ENCODE measurements at places on chromosomes 2 and 18.

DNA sequence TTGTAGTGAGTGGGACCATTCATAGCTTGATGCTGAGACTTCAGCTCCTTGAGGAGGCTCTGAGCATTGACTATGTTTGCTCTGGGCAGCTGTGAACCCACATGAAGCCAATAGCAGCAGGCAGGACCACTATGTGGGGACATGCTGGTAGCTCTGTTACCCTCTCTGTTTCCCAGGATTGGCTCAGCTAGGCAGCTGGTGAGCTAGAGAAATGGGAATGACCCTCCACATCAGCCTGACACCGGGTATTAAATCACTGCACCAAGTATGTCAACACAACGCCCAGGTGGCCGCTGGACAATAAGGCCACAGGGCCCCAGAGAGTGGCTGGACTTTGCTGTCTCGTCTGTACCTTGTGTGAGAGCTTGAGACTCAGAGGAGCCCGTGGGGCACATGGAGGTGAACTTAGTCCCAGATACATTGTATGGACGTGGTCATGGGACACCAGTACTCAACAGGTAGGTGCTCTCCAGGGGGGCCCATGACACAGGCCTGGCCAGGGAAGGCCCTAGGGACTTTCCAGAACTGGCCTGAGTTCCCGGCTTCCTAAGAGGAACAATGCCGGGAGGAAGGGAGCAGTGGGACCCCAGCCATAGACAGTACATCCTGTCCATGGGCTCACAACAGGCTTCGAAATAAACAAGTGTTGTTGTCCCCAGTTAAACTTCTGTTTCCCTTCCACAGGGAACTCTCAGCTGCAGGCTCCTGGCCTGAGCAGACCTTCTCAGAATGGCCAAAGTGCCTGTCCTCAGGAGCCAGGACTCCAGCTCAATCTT lies 35.2 kb downstream of the HS1BP3 start:
- no peak for DNase-seq

DNA sequence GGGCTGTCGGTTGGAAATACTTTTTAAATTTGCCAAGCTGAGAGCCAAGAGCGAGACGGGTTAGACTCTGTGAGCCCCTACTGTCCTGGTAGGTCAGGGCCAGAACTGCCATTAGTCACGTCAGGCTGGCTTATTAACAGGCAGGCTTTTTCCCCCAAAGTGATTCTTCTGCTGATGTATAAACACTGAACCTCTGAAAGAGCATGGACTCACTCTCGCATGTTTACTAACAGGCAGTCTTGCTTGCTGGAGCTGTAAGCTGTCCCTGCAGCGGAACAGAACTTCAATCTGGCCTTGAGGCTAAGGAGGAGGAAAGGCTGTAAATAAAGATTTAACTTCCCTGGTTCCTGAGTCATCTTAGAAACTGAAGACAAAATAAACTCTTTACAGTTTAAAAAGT lies 288.4 kb downstream of the PIEZO2 start:
- DNase-seq, result no peak

DNA sequence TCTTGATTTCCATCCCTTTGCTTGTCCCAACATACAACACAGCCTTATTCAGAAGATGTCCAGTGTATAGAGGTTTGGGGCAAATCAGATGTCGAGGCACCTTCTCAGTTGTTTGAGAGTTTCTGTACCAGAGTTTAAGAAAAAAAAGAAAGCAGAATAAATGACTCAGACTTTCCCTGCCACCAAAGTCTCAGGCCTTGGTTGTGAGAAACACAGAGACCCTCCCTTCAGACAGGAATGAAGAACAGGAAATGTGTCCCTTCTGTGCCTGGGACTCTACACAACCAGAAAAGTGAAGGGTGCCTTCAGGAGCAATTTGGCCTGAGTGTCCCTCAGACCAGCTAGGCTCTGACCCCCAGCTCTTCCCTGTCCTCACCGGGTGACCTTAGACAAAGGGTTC lies 37.3 kb upstream of the REL start:
- no peak for DNase-seq

DNA sequence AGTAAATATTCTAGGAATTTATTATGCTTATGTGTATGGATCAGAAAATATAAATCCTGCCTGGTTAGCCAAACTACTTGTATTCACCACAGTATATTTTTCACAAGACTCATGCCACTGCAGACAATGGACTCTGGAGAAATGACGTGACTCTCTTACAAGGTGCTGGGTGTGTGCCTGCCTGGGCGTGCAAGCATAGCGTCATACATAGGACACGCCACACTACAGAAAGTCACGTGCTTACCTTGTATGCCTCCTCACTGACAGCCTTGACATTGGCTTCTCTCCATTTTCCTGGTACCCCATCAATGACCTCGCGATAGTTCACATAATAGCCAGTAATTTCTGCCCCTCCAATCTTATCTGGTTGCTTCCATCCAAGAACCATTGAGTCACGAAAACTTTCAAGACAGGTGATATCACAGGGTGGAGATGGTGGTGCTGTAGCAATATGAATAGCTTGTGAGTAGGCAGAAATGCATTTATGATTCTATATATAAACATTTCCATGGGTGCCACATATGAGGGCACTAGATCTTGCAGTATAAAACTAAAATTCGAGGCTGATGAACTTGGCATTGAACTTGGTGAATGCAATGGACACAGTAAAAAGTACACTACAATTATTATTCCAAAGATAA lies 93.2 kb downstream of the MYOM1 start:
- DNase-seq, result no peak

GRCh38 chr2:41771710-41772109 lies 276.1 kb upstream of the PKDCC start:
- no peak for DNase-seq

- no peak for DNase-seq
Measured at GRCh38 chr2:139790807-139791752, 1010.9 kb upstream of the NXPH2 start.

- DNase-seq, result no peak
Measured at GRCh38 chr2:45821558-45822271, 170.2 kb downstream of the PRKCE start.

DNA sequence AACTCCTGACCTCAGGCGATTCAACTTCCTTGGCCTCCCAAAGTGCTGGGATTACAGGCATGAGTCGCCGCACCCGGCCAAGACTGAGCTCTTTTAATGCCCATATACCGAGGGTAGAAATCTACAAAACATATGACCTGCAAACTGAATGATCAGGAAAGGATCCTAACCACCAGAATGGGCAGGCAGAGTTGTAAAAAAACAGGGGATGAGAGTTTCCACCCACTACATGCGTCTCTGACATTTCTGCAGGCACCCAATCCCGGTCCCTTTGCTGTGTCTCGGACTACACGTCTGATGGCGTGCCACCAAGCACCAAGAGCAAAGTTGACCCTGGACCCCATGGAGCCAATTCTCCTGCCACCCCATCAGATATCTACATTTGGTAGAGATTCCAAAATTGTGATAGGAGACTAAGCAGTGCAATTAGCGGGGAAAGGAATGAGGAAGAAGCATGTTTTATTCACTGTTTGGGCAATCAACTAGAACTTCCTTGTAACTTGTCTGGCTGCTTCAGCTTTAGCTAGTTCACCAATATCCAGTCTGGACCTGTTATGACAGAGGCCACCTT lies 74.1 kb downstream of the ATP8B1 start:
- no peak for DNase-seq

GRCh38 chr2:188326669-188327301 lies 35.1 kb downstream of the GULP1 start:
- DNase-seq, result no peak

DNA sequence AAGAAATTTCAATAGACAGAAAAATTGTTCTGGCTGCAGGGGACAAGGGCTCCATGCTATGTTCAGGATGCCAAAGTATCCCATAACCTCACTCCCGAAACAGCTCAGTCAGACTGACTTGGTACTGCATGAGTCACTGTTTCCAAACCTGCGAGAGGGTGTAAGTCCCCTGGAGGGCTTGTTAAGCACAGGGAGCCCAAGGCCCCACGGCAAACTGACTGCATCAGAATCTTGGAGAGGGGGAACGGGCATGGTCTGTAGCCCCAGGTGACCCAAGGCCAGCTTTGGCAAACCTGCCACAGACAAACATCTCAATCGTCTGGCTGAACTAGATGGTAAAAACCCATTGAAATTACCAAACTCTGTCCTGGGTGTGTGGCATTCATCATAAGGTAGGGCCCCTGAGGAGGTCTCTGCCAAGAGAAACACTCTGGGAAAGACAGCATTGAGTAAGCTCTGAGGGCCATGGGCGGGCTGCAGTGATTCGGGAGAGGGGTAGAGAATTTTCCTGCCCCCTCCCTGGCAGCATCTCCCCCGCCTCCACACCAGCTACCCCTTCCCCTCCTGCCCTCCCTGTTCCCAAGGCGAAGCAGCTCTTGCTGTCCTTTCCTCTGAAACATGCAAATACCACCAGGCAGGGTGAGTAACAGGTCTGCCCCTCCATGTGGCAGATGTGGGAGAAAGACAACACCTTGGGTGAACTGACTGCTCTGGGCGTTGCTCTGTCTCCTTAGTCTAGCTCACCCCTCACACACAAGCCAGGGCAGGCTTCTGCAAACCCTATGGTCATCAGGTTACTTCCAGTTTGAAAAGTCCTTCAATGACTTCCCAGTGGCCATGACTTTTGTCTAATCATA lies 274.7 kb upstream of the SIX2 start:
- no peak for DNase-seq

DNA sequence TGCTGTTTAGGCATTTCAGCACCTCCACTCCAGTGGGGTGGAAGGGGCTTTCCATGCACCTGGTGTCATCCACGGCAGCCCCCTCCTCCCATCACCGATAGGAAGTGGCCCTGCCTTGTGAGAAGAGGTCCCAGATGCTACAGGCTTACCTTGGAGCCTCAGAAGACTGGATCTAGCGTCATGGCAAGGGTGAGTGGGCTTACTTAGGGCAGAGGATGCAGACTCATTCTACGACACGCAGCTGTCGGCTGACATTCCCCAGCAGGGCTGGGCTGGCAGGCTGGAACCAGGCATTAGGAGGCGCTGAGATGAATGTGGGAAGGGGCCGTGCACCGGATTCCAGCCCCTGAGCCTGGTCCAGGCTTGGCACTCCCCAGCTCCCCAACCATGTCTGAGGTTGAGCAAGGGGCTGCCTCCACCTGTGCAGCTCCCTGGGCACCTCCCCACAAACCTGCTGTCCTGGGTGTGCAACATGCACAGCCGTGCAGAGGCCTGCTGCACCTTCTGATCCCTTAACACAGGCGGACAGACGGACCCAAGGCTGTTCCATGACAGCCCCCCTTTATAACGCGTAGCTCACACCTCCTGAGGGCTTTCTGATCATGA lies 1.7 kb upstream of the PRLH start:
- DNase-seq, result no peak

DNA sequence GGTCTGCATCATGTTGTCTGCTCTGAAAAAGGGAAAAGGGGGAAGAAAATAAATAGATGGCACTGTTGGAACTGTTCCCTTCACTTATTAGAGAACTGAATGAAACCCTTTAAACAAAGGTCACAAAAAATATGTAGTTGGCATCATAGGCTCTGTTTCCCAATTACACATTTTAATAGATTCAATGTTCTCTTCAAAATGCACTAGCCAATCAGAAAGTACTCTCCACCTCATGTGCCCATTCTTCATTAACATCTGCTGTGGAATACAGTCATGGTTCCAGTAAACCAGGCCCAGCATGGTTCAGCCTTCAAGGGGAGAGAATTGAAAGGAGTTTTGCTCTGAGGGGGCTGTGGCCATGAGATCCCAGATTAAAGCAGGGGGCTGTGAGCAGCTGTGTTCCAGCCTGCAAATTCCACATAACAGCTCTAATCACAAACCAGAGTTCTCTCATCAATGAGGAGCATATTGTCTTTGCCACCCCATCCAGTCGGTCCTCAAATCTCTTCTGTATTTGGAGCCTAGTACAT lies 165.9 kb upstream of the CREB1 start:
- DNase-seq, result no peak

GRCh38 chr2:75722687-75723086 lies 12.0 kb upstream of the GCFC2 start:
- no peak for DNase-seq
